ENCODE measurements at places on chromosomes 3 and 15.

GRCh38 chr15:73704869-73705645 is 20.9 kb downstream of the CD276 start:
- DNase-seq = peak; percentile 49

DNA sequence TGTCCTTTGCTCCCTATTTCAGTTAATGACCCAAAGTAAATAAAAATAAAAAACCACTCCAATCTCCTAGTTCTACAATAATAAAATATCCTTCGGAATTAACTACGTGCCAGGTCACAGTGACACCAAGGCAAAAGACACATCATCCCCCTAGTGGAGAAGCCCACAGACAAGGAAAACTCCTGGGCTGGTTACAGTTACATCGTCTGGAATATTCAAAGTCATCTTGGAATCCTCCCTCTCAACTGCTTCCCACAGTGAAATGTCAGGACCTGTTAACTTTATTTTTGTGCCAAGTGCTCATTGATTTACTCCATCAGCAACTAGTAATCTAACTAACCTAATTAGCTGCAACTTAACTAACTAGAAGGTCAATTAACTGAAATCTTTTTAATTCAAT is 349.3 kb downstream of the MAGI1 start:
- no peak for DNase-seq

DNA sequence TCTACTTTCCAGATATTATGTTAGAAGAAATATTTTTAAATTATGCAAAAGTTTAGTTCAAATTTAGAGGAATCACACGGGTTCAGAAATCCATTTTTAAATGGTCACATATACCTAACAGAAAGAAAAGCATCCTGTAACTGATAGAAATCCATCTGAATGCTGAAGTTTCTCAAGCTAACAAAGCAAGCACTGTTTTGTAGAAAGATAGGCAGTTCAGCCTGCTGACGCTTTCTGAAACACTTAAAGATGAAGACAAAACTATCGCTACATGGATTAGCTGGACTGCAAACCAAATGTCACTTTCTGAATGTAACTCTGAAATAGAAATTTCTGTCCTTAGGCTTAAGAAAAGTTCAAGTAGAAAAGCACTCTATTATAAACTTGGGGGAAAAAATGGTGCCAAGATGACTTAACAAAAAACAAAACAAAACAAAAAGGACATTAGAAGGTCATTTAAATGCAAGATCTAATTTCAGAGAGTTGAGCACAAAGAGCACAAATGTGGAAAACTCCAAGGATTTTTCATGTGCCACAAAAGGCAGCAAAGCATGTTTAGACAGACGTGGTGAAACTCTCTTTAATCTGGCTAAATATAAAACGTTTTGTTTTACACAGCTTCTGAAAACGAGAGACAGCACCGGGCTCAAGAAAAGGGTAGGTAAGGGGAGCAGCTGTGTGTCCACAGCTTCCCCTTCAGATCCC is 1.2 kb downstream of the PLOD2 start:
- no peak for DNase-seq

- no peak for DNase-seq
Measured at GRCh38 chr3:195028877-195029606, 241.9 kb downstream of the XXYLT1 start.

GRCh38 chr15:66852064-66852905 is 150.2 kb downstream of the SMAD6 start:
- no peak for DNase-seq

GRCh38 chr3:71843071-71843470 is 58.1 kb upstream of the PROK2 start:
- no peak for DNase-seq

DNA sequence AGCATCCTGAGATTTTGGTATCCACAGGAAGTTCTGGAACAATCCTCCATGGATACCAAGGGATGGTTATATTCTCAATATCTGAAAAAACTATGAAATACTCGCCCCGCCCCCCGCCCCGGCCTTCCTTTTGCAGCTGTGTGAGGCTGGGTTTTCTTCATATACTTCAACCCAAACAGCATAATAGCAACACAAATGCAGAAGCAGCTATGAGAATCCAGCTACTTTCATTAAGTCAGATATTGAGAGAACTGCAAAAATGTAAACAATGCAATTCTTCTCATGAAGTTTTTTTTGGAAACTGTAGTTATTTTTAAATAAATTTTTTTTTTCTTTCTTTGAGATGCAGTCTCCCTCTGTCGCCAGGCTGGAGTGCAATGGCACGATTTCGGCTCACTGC is 10.9 kb upstream of the IDH2 start:
- no peak for DNase-seq

GRCh38 chr3:7205962-7206361 is 345.0 kb downstream of the GRM7 start:
- DNase-seq = no peak

DNA sequence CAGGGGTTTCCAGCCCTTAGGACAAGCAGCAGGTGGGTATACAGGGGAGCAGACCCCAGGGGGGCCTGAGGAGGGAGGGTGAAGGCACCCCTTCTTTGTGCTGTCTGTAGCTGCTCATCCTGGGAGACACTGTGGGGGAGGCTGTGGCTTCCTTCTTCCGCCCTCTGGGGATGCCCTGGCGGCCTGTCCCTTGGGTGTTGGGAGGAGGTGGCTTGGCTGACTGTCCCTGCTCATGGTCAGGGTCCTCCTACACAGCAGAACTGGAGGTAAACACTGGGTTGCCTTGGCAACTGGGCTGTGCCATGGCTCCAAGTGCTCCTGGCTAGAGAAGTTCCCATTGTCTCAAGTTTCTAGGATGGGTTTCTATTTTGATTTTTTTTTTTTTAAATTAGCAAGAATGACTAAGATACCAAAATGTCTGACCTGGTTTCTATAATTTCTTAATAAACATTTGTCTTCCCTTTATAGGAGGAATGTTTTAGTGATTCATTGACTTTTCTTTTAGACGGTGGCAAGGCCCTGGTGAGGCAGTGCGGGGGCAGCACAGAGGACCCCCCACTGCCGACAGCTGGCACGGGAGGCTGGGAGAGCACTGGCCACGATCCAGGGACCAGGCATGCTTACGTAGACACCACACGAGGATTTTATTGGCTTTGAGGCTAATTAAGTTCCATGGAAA is 12.4 kb downstream of the KLF13 start:
- DNase-seq = no peak

All from CD4-positive, alpha-beta T cell (primary cell).